ENCODE measurements at places on chromosomes 2 and 18.
A peak's percentile ranks its signal among the peaks of the same experiment; 100 is the strongest.

GRCh38 chr2:62894966-62895631 lies 155.5 kb upstream of the OTX1 start:
- DNase-seq, result no peak

- DNase-seq, result no peak
Measured at GRCh38 chr2:127034883-127035611, 71.9 kb downstream of the BIN1 start.

GRCh38 chr2:27320958-27321543 lies 1.8 kb downstream of the MPV17 start:
- DNase-seq, result peak; percentile 99

GRCh38 chr2:172095905-172096625 lies 6.6 kb downstream of the DLX2 start:
- no peak for DNase-seq

- peak; percentile 94 for DNase-seq
Measured at GRCh38 chr2:119255760-119256581, 32.3 kb downstream of the STEAP3 start.

GRCh38 chr2:182241936-182242335 lies 184.9 kb downstream of the PDE1A start:
- DNase-seq, result no peak

DNA sequence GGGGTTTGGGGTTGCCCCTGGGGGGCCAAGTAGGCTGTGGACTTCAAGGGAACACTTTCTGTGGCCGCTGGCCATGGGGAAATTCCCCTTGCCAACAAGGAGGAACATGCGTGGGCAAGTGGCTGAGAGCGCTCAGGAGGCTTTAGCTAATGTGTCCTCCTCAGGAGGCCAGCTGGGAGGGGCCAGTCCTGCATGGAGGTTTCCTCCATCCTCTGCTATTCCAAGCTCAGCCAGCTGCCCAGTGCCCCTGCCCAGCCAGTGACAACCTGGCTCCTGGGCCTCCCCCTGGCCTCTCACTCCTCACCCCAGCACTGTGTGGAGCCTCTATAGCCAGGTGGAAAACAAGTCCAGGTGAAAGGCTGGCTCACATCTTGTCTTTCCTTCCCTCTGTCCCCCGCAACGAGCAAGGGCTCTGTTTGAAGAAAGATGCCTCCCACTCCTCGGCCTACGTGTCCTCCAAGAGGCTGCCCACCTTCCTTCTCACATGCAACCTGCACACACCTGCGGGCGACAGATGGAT lies 64.4 kb upstream of the DAPL1 start:
- DNase-seq, result no peak

DNA sequence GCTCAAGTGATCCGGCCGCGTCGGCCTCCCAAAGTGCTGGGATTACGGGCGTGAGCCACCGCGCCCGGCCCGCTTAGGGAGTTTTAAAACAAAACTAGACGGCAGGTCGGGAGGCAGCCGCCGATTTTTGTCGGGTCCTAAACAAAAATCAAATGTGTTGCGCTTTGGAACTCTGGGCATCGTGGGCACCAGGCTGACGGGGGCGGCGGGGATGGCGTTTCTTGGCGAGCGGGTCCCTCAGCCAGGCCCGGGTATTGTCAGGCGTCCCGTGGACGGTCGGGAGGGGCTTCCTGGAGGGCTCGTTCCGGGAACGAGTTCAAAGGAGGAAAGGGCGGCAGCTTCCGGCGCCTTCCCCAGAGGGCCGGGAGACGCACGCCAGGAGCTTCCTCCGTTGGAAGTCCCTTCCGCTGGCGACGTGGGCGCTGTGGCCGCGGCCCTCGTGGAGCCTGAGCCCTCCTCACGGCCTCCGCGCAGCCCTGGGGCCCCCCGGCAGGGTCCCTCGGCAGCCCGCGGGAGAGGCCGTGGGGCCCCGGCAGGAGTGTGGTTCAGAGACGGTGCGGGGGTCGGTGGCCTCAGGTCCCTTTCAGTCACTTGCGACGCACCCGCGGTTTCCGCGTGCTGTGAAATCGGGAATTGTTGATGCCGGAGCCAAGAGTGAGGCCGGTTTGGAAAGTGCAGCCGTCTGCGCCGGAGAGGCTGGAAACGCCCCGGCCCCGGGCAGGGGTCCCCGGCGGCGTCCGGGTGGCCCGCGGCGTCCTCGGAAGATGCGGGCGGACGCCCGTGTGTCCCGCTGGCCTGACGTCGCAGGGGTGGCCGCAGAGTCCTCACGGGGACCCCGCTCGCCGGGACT lies 59.3 kb downstream of the EMILIN2 start:
- no peak for DNase-seq

- no peak for DNase-seq
Measured at GRCh38 chr2:215826376-215826775, 187.0 kb downstream of the MREG start.

- no peak for DNase-seq
Measured at GRCh38 chr2:68912111-68912510, 40.6 kb downstream of the GKN2 start.

DNA sequence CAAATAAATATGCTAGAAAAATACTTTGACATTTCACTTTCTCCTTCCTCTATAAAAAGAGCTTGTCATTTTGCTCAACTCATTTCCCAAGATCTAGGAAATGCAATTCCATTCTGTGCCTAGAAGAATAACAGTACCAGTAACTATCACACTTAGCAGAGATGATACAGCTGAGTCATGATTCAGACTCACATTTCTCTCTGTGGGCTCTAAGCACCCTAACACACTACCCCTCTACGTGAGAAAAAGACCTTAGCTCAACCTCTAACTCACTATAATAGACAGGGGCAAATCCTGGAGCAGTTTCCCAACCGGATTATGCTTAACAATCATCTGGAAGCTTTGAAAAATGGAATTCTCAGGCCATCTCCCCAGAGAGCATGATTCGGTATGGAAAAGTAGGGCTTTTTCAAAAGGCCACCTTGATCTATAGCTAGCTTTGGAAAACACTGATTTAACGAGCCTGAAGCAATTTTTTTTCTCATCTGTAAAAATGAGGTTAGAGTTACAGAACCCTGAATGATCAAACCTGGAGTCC lies 1312.3 kb upstream of the PIK3C3 start:
- peak; percentile 21 for DNase-seq

DNA sequence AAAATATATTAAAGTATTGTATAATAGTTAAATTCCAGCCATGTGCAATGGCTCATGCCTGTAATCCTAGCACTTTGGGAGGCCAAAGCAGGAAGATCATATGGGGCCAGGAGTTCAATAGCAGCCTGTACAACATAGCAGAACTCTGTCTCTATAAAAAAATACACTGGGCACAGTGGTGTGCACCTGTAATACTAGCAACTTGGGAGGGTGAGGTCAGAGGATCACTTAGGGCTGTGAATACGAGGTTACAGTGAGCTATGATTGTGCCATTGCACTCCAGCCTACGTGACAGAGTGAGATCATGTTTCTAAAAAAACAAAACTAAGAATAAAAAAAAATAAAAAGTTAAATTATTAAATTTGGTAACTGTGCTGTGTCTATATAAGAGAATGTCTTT lies 36.1 kb downstream of the ZRANB3 start:
- DNase-seq, result peak; percentile 21

- DNase-seq, result peak; percentile 40
Measured at GRCh38 chr2:181411105-181411849, 45.9 kb upstream of the ITGA4 start.

- peak; percentile 65 for DNase-seq
Measured at GRCh38 chr2:165857876-165858275, 63.8 kb upstream of the GALNT3 start.

GRCh38 chr2:105858868-105859693 lies 114.4 kb downstream of the NCK2 start:
- no peak for DNase-seq

- peak; percentile 90 for DNase-seq
Measured at GRCh38 chr2:102072741-102073140, 69.8 kb upstream of the IL1R1 start.

DNA sequence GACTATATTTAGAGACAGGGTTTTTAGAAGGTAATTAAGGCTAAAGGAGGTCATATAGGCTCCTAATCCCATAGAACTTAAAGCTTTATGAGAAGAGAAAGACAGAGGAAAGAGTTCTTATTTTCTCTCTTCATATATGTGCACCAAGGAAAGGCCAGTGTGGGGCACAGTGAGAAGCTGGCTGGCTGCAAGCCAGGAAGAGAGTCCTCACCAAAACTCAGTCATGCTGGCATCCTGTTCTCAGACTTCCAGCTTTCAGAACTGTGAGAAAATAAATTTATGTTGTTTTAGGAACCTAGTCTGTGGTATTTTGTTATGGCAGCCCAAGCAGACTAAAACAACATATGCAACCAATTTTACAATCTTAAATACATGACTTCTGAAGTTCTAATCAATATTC lies 31.5 kb upstream of the ATIC start:
- no peak for DNase-seq

GRCh38 chr2:175007510-175007909 lies 2.3 kb upstream of the CHN1 start:
- no peak for DNase-seq

GRCh38 chr18:63975628-63976027 lies 5.7 kb downstream of the SERPINB8 start:
- DNase-seq, result no peak

DNA sequence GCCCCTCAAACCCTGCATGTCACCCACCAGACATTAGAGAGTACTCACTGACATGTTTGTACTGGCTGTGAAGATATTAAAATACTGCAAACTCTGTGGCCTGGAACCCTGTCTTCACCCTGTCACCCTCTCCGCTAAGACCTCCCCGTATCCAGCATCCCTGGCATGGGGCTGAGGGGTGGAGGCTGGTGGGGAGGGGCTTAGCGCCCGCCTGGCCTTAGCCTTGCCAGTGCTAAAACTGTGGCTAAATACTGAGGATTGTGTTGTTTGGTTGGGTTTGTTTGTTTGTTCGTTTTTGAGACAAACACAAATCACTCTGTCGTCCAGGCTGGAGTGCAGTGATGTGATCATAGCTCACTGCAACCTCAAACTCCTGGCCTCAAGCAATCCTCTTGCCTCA lies 1.8 kb downstream of the PSTPIP2 start:
- DNase-seq, result no peak

GRCh38 chr2:202278944-202279343 lies 13.4 kb downstream of the NOP58 start:
- DNase-seq, result peak; percentile 84

DNA sequence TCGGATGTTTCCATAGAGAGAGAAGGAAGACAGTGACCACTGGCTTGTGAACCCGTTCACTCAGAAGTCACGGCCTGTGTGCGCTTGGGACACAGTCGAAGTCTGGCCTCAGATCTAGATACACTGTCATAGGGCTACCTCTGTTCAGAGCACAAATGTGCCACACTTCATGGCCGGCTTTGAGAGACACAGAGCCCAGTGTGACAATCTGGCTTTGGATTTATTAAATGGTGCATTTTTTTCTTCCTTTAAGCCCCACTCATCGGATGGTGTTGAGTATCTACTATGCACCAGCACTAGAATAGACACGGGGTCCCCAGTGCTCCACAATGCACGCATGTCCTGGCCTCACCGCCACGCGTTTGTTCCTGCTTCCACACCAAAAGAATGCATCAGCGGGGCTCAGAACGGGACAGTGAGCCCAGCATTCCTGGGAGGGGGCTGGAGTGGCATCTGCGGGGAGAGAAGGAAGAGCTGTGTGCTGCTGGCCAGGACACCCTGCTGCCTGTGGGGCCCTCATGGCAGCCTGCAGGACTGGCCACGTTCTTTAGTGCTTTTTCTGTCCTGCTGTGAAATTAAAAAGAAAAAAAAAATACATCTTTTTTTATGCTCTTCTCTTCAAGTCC lies 738.9 kb upstream of the SALL3 start:
- DNase-seq, result no peak

DNA sequence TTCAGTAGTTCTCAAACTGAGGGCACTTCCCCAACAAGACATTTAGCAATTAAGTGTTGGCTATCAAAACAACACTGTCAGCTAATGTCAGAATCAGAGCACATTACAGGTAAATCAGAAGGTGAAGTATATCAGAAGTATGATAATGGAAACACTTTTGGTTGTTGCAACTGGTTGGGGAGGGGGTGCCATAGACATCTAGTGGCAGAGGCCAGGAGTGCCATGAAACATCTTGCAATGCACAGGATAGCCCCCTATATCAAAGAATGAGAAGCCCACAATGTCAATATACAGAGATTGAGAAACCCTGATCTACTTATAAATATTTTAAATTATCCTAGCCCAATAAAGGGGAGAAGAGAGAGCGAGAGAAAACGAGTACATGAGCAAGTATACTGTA lies 4.9 kb upstream of the XPO1 start:
- DNase-seq, result no peak

DNA sequence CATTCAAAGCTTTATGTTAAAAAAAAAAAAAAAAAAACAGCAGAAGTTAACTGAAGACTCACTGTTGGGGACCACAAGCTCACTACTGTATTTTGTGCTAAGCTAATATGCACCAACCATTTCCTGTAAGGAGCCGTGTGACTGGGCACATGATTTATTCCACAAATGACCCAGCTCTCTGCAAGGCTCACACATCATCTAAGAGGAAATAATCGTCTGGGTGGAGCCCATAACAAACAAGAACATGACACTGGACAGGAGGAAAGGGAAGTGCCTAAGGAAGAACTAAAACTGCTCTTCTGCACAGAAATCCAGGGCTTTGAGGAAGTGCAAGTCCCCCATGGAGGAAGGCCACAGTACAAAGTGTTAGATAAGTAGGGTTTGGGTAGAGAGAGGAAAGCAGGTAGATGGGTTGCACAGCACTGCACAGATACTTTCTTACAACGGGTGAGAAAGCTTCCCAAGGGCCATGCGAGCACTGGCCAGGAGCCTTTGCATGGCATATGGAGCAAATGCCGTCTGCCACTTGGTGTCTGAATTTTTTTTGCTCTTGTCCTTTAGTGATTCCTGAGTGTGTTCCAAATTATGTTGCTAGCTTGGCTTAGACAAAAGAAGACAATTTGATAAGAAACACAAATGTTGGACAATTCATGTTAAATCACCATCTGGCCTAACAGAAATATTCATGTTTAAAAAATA lies 24.4 kb downstream of the NFE2L2 start:
- peak; percentile 40 for DNase-seq

DNA sequence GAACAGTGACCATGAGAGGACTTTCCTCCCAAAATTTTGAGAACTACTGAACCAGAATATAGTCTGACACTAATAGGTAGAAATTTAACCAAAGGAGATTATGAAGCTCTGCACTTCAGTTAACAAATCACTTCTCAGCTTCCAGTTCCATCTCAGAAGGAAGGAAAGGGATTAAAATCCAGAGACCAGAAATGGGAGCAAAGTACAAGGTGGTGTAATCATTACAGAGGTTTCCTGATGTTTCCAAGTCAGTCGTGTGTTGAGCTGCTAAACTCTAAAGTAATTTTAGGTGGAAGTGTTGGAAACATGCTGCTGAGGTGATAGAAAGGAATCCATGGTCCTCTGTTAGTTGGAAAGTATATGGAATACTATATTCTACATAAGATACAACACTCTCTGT lies 10.8 kb downstream of the TYMS start:
- DNase-seq, result no peak

GRCh38 chr2:65366595-65367125 lies 65.7 kb downstream of the SPRED2 start:
- peak; percentile 99 for DNase-seq

GRCh38 chr2:239241431-239241960 lies 159.3 kb downstream of the HDAC4 start:
- DNase-seq, result no peak

GRCh38 chr2:15316370-15316814 lies 244.7 kb downstream of the NBAS start:
- no peak for DNase-seq

- peak; percentile 31 for DNase-seq
Measured at GRCh38 chr2:239944694-239945551, 80.2 kb downstream of the NDUFA10 start.

GRCh38 chr2:34578641-34579040 lies 979.5 kb upstream of the FAM98A start:
- no peak for DNase-seq

- DNase-seq, result peak; percentile 57
Measured at GRCh38 chr2:213281156-213281555, 3.1 kb upstream of the SPAG16 start.

Measured in iris pigment epithelial cell (primary cell).